ENCODE measurements at places on chromosomes 7 and 10.

DNA sequence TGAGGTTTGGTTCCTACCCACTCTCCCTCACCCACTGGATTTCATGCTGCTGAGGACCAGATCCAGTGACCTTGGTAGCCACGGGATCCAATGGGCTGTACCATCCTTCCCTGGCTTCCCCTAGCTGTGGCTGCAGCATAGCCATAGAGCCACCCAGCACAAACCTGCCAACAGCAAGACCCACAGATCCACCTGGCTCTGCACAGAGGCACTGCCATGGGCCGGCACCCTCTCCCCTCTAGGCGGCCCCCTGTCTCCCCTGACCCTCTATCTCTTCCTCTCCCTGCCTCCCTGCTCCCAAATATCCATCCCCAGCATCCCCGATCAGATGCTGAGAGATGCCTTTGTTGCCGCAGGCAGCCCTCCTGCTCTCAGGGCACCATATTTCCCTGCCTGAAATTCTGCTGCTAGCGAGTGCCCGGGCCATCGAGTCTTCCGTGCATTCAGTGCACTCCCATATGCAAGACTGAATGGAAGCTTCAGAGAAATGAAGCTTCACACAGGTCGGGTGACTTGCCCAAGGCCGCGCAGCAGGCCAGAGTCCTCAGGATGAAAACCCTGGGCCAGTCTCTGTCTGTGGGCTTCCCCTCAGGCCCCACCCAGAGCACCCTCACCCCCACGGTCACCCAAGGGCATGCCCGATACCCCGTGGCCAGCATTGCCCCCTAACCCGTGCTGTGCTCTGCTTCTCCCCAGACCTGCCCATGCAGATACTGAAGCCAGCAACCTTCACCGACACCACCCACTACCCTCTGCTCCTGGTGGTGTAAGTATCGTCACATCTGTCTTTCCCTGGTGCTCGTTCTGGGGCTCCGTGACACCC lies 130.8 kb downstream of the PAXIP1 start:
- DNase-seq = no peak

DNA sequence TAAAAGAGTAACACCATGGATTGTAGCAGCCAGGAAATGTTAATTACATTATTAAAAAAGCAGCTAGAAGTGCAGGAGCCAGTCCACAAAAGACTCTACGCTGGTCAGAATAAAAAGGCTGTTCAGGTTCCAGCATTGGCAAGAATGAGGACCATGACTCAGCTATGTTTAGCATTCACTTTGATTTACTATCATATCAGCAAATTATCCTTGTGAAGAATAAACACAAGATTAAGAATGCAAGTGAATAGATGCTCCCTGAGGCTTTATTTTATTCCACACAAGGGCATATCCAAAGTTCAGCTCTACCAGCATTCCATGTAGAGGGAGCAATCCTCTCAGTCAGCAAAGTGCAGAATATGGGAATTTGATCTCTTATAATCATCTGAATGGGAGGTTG lies 13.6 kb downstream of the DGKB start:
- DNase-seq = no peak

GRCh38 chr10:75035975-75036708 lies 75.3 kb upstream of the SAMD8 start:
- DNase-seq = peak; percentile 28

- no peak for DNase-seq
These were observed 2.5 kb downstream of the ANTXRL start for GRCh38 chr10:46289209-46289810.

- peak; percentile 33 for DNase-seq
These were observed 878 bp downstream of the SEC61A2 start for GRCh38 chr10:12130237-12130872.

DNA sequence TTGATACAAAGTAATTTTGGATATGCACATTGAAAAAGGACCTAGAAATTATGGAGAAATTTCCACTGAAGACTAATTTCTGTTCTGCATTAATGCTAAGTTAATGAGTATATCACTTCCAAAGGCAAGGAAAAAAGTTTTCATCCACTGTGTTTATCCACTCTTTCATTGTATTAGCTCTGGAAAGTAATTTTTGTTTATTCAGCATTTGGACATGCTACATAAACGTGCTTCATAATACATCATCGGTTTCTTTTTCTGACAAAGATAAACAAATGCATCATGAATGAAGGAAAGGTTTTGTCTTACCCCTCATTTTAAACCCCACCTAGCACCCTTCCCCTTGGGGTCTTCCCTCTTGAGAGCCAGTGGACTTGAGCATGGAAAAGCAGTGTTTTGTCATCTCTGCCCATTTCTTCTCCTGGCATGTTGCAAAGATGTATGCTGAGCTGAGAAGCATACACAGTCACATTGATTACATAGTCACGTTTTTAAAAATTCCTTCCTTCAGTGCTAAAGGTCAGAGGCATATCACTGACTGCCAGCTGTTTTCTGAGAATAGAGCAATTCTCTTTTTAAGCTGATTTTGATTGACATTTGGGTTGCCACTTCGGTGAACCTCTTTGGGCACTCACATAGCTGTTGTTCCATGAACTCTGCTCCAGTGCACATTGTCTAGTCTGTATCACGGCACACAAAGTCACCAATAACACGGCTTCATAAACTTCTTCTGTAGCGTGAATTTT lies 65.9 kb upstream of the C7orf33 start:
- no peak for DNase-seq

DNA sequence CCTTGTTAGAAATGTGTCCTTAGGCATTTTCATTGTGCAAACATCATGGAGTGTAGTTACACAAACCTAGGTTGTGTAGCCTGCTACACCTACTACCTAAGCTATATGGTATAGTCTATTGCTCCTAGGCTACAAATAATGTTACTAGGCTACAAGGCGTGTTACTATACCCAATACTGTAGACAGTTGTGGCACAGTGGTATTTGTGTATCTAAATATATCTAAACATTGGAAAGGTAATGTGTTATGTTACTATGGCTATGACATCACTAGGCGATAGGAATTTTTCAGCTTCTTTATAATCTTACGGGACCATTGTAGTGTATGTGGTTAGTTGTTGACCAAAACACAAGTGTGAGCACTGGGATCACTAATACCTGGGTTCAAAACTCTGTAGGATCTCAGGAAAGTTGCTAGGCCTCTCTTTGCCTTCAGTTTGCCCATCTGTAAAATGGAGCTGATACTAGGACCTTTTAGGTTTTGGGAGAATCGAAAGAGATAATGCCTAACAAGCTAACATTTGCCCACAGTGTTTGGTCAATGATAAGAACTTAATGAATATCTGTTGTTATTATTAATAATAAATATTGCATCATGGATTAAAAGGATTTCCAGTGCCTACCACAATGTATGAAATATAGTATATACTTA lies 2.7 kb downstream of the BICC1 start:
- no peak for DNase-seq

Data from stimulated activated CD4-positive, alpha-beta T cell treated with anti-CD3 and anti-CD28 coated beads, Interleukin-2, amount 100 ng/mL, for 24 hours (primary cell).